NCI-H1930 (cell line): ENCODE measurements at places on chromosomes 6 and 20.

DNA sequence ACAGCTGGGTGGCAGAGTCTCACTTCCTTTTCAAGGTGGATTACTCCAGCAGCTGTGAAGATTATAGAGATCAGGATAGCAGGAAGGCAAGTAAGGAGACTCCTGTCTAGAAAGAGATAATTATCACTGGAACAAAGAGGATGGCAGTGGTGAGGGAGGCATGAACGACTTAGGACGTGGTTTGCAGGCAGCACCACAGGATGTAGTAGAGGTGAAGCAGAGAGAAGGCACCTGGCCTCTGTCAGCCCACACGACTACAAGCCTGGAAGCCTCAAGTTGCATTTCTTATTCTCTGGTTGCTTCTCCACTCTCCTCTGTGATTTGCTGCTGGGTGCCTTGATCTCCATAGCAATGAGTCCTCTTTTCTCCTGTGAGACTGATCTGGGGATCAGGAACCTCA is 62.7 kb downstream of the TSHZ2 start:
- DNase-seq: no peak

- DNase-seq: no peak
Observed at GRCh38 chr6:126724821-126725220, 384.9 kb downstream of the CENPW start.

DNA sequence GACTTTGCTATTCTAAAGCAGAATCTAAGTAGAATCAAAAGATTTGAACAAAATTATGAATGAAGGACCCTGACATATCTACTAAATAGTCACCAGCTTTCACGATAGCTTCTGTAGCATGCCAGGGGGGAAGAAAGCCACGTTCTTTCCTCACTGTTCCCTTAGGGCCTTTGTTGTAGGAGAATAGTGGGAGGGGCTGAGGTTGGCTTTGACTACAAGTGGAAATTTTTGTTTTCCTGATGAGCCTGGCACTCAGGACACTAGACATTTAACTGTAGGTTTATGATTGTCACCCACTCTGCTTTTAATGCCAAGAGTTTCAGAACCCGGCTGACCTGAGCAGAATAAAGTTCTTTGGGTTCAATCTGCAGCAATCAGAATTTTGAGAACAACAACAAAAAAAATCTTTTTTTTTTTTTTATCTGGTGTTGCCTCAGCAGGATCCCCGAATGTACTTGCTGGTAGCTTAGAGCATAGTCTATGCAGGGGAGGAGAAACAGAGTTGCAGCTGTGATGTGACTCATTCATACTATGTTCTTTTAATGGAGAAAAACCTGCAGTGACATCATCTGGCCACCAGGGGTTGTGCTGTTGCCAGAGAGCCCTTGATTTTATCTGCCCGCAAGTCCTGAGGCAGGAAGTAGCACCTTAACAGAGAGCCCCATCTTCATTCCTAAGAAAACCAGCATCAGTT is 38.5 kb downstream of the TPD52L1 start:
- no peak for DNase-seq

GRCh38 chr20:370977-371754 is 9.4 kb upstream of the TRIB3 start:
- no peak for DNase-seq
